Neural progenitor cell (in vitro differentiated cells): ENCODE measurements at places on chromosomes 12 and 14. TPM values are rescaled to one million over a fixed set of nuclear protein-coding genes. Genes with fewer than 3 reads are reported as not detected.

DNA sequence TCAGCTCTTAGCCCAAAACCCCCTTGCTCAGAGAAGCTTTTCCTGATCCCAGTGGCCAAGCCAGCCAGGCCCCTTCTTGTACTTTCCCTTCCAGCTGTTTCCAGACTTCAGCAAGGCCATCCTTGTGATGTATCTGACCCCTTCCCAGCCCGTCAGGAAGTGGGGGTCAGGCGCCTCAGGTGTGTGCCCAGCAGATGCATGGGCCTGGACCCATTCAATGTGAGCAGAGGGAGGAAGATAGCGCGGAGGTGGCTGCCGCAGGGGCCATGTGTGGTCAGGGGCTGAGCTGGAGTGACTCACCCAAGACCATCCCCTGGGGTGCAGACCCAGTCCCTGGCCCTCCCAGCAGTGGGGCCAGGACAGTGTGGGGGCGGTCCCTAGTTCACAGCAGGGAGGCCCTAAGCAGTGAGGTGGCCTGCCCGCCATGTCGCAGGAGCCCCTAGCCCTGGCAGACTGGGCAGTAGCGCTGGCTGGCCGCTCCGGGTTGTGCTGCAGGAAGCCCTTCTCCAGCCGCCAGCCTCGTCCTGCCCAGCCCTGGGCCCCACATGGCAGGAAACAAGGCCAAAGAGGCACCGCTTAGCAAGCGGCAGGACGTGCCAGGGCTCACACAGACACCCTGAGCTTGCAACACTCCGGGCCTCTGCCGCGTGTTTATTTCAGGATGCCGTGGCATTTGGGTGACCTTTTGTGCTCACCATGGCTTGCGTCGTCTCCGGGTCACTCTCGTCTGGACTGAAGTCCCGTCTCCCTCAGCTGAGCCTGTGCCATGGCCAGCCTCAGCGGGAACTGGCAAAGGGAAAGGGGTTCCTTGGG is 12.0 kb downstream of the ADSS1 start:
- no peak overlapping the region for H3K4me3 ChIP-seq
- H3K4me1 ChIP-seq, result no peaks in the 10 kb centered on the region
- DNase-seq, result no peak
- no peaks in the 10 kb centered on the region for H3K36me3 ChIP-seq
- no peak overlapping the region for H3K27ac ChIP-seq

DNA sequence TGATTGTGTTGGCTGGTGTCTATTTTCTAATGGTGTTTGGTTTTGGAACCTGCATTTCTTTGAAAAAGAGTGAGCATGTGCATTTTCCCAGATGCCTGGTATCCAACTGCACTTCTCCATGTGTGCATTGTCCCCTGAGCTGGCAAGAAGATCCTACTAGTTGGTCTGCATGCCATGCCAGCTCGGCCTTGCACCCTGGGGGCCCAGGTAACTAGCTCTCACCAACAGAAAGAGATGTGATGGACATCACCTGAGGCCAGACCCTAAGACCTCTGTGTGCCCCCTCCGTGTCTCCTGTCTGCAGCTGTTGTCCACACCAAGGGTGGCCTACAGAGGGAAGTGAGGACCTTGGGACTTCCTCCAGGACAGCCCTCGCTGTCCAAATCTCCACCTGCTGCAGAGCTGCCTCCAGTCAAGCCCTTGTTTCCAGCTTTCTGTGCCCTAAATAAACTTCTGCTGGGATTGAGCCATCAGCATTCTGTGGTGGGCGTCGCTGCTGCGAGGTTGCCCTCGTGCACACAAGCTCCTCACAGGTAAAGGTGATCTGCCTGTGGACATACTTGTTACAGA is 30.1 kb upstream of the GPR132 start:
- DNase-seq, result no peak
- no peak overlapping the region for H3K4me3 ChIP-seq
- peaks cover 6% of the 10 kb centered on the region for H3K4me1 ChIP-seq
- no peak overlapping the region for H3K27ac ChIP-seq

- no peaks in the 10 kb centered on the region for H3K36me3 ChIP-seq
- no peaks in the 10 kb centered on the region for H3K27me3 ChIP-seq
- no peak for DNase-seq
- no peak overlapping the region for H3K27ac ChIP-seq
- no peak overlapping the region for H3K4me3 ChIP-seq
These were observed 56.7 kb downstream of the NTF3 start for GRCh38 chr12:5488626-5488955.

DNA sequence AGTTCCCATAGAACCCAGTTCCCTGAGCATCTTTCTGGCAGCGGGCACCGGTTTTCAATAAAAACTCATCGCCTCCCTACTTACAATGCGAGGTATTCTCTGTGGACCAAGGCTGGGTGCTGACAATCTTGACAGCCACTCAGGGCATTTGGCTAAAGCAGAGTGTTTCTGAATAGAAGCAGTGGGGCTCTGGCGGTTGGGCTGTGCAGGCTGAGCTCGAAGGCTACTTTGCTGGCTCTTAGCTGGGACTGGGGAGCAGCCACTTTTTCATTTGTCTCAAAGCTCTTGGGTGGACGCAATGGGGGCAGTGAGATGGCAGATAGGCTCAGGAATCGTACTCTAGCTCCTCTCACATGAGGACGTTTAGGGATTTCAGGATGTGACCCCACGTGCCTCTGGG is 151.8 kb downstream of the UNC79 start:
- no peak overlapping the region for H3K4me3 ChIP-seq
- DNase-seq, result peak; percentile 22
- H3K27me3 ChIP-seq, result no peaks in the 10 kb centered on the region
- H3K4me1 ChIP-seq, result no peaks in the 10 kb centered on the region
- no peak overlapping the region for H3K27ac ChIP-seq

HVCN1 gene
- 12.0 and 16.4 TPM in 2 replicates for total RNA-seq
